ENCODE measurements at places on chromosomes 5 and 9.

DNA sequence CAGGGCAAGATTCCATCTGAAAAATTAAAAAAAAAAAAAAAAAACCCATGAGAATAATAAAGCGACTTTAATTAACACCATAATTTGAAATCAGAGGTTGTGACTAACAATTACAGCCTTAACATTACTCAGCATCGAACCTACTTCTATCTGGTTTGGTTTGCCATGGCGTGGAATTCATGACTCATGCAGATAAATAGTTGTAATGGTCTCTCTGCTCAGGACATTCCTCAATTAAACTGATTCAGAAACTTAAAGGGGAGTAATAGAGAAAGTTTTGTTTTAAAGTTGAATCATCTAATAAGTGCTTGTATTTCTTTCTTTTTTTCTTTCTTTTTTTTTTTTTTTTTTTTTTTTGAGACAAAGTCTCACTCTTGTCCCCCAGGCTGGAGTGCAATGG lies 135.5 kb downstream of the SPATA31D1 start:
- DNase-seq: no peak

DNA sequence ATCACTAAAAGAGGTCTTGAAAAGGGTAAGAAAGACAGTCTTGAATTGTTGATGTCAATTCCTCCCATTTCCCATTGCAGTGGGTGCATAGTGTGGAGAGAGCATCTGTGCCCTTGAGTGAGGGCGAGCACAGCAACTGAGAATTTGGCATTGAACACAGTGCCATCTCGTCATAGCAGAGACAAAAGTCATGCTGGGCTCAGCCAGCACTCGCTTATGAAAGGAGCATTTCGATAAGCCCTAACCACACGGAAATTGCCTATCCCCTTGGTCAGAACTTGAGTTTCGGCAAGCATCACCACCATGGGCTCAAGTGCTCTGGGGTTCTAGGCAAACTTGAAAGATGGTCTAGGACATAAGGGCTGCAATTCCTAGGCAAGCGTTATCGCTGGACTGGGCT lies 712.8 kb upstream of the CDH10 start:
- DNase-seq: no peak

DNA sequence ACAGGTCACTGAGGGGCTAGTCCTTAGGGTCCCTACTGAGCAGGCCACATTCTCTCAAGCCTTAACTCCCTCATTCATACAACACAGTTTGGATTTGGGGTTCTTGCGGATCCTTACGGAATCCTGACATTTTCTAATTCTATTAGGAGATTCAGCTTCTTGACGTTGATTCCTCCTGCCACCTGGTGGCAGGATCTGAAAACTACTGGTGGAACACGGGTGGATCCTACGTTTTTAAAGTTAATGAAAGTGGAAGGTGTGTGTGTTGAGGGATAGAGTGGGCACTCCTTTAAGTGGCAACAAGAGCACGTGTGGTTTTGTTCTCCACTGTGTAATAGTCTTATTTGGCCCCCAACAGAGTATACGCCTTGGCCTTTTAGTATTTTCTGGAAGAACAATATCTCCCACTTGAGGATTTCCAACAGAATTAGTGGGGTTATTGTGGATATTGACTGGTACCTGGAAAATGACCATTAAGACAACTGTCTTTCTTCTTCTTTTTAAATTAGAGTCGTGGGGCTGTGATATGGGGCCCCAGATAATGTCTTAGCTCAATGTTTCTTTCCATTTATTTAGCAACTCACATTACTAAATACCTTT lies 25.2 kb downstream of the SLC28A3 start:
- peak; percentile 50 for DNase-seq

DNA sequence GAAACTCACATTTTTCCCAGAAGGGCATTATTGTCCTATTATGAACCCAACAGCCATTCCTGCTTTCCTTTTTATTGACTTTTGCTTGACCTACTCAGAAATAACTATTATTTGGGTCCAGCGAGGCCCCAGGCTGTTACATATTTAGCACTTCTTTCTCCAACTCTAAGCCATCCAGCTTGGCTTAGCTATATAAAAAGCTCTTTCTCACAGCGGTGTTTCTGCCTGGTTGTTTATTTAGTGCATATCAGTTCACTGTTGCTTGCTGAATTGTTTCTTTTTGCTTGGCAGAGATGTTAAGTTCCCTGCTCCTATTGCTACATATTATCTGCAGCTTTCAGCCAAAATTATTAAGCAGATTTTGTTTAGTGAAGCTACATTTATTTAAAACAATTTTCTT lies 1156.8 kb upstream of the SEMA6A start:
- DNase-seq: no peak

- no peak for DNase-seq
These were observed 49.6 kb upstream of the EIF4EBP3 start for GRCh38 chr5:140497897-140498296.

DNA sequence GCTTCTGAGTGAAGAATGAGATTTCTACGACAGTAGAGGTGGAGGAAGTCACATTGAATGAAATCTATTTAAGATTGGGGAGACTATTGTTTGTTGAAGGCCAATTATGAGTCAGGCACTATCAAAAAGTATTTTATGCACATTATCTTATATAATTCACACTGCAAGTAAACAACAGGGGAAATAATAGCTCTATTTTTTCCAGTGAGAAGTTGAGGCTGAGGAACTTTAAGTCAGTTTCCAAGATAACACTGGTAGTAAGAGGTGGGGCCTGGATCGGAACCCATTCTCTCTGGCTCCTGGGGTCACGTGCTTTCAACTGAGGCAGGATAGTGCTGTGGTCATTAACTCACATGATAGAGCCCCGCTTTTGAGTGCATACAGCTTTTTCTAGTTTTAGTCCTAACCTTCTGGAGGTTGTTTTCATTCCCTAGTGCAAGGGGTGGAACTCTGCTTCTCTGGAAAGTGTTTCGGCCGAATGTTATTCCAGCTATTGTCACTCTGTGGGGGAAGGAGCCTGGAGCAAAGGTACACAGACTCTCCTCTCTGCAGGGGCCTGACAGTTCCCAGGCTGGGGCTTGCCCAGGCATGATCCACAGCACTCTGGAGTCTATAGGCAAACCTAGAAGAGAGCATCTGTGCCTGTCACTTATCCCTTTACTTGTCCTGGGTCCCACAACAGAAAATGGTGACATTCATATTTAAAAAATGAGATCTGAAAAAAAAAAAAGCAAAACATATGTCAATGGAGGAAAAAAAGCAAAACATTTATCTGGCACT lies 352.4 kb upstream of the ACTBL2 start:
- no peak for DNase-seq

- DNase-seq: no peak
These were observed 176.4 kb upstream of the ANKRD55 start for GRCh38 chr5:56409331-56410190.

DNA sequence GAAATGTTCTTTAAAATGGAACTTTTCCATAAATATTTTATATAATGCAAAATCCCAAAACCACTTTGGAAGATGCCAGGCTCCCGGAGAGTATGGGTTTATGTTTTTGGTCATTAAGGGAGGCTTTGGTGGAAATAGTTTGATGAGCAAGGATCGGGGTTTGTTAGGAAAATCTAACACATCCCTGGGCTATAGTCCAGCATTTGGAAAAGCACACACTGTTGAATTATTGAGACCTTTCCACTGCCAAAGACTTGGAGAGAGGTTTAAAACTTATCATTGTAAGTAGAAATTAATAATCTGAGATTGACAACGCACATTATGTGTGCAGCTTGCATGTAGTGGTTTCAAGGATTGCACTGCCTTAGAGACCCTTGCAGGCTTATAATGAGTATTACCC lies 156.3 kb downstream of the PARP8 start:
- DNase-seq: no peak

DNA sequence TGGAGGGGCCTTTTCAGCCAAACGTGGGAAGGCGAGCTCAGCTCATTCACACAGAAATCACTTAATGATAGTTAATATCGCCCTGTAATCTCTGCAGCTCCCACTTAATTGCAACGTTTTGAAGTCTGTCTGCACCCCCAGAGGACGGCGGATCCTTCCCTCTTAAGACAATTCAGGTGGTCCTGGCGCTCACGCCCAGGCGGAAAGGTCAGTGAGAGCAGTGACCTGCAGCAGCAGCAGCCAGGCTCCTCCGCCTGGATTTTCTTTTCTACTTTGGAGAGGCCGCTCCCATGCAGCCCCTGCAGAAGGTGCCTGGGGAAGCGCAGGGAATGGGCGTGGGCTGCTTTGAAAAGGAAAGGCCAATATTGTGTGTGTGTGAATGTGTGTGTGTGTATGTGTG lies 400.9 kb upstream of the IRX1 start:
- no peak for DNase-seq

DNA sequence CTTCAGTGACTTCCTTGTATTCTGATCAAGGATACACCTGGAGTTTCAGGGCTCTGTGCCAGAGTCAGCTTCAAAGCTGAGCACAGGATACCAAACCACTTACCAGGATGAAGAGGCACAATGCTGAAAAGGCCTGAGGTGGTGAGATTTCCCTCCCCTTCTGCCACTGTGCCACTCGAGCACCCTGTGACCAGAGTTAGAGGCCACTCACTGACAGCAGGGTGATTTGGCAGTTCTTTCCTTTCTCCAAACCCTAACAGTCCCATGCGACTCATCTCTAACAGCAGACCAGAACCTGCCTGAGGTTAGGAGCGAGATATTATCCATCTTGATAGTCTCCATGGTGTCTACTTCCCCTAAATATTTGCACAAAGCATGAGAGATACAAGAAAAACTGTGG lies 1.8 kb downstream of the PLGRKT start:
- DNase-seq: no peak

GRCh38 chr9:89686621-89687020 lies 81.8 kb downstream of the GADD45G start:
- no peak for DNase-seq

GRCh38 chr9:33320230-33320567 lies 29.9 kb downstream of the NFX1 start:
- DNase-seq: no peak

DNA sequence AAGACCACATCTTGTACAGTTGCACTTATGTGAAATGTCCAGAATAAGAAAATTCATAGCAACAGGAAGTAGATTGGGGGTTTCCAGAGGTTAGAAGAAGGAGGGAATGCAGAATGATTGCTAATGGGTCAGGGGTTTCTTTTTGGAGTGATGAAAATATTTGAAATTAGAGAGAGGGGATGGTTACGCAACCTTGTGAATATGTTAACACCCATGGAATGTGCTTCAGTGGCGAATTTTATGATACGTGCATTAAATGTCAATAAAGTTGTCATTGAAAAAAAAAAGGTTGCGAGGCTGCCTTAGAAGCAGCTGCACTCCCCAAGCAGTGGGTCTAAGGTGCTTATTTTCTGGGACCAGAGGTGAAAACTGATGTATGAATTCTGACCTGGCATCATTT lies 64.4 kb upstream of the SUB1 start:
- DNase-seq: no peak

GRCh38 chr5:87048156-87048555 lies 219.5 kb upstream of the RASA1 start:
- peak; percentile 14 for DNase-seq

DNA sequence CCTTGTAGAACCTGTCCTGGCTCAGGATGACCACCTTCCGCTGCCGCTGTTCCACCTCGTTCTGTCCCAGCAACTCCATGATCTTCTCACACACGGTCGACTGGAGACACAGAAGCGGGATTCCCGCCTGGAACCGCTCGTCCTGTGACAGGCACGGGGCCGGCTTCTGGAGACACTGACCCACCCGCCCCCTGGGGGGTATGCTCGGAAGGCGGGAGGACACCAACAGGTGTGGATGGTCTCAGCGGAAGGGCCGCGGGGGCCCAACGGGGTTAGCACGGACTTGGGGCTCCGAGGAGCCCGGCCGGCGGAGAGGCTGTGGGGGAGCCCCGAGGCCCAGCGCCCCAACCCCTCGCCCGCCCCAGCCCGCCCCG lies 530 bp downstream of the UCK1 start:
- peak; percentile 54 for DNase-seq

GRCh38 chr9:7239708-7240107 lies 481.9 kb downstream of the KDM4C start:
- DNase-seq: no peak

- DNase-seq: no peak
These were observed 656.3 kb upstream of the FAM174A start for GRCh38 chr5:99878830-99879229.

- no peak for DNase-seq
These were observed 24.6 kb downstream of the CCNH start for GRCh38 chr5:87388129-87388528.

GRCh38 chr9:137236238-137236935 lies 4.7 kb upstream of the TUBB4B start:
- DNase-seq: peak; percentile 92

- no peak for DNase-seq
These were observed 81.4 kb downstream of the PGM5 start for GRCh38 chr9:68437785-68438184.

DNA sequence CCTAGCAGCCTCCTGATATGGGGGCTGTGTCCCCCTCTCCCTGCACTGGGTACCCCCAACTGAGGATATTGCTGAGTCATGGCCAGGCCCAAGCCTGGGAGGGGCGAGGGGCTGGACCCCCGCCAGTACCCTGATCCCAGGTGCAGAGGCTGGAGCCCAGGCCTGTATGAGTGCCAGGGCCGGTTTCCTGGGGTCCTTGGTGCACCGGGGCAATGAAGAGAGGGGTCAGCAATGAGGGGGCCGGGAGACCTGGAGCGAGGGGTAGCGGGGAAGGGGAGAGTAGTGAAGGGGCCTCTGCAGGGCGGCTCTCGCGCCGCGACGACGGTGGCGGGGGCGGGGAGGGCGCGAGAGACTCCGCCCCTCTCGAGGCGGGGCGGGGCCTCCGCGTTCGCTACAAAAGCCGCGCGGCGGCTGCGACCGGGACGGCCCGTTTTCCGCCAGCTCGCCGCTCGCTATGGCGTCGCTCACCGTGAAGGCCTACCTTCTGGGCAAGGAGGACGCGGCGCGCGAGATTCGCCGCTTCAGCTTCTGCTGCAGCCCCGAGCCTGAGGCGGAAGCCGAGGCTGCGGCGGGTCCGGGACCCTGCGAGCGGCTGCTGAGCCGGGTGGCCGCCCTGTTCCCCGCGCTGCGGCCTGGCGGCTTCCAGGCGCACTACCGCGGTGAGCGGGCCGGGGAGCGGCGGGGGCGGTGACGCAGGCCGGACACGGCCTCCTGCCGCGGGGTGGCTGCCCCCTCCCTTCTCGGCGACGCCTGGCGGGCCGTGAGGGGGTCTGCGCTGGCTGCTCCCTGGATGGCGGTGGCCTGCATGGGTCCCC lies at the start of gene SQSTM1:
Gene SQSTM1 (plus strand): TSS at position 423 of the 815 bp plus-strand sequence. CDS start 32 bp downstream, at position 455.
- DNase-seq: peak; percentile 87

DNA sequence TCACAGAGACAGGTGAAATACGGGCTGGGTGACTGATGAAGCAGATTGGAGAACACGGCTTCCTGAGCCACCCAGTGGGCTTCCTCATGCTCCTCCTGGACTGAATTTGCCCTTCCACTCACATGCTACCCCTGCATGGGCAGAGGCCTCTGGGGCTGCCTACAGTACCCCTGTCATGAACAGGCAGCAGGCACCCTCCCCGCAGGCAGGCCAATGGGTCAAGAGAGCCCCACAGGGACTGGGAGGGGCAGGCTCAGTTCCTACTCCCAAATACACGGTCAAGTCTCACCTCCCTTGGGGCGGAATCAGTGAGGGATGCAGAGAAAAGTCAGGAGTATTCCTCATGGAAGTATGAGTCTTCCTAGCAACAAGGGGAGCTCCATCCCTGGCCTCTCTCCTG lies 48.6 kb upstream of the ZBTB43 start:
- DNase-seq: no peak

- DNase-seq: no peak
These were observed 36.4 kb downstream of the PWWP2A start for GRCh38 chr5:160082614-160083500.

- DNase-seq: no peak
These were observed 16.4 kb upstream of the ZBTB34 start for GRCh38 chr9:126844085-126844484.

Measured in RPMI8226 (cell line).